ENCODE measurements at places on chromosomes 2 and 18.

DNA sequence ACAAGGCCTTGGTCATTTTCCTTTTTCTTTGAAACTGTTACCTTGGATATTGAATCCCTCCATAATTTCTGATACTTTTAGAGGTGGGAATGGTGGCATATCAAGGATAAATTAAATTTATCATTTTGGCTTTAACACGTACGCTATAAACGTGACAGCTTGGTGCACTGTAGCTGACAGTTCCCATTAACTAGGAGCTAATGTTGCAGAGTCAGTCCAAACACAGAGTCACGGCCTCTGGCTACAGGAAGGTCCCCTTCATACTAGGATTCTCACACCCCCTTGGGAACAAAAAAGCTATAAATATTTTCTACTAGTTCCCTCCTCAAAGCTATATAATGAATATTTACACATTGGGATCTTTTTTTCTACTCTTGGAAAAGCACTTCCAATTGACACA, 17.7 kb upstream of the ERBB4 start:
- DNase-seq = no peak

DNA sequence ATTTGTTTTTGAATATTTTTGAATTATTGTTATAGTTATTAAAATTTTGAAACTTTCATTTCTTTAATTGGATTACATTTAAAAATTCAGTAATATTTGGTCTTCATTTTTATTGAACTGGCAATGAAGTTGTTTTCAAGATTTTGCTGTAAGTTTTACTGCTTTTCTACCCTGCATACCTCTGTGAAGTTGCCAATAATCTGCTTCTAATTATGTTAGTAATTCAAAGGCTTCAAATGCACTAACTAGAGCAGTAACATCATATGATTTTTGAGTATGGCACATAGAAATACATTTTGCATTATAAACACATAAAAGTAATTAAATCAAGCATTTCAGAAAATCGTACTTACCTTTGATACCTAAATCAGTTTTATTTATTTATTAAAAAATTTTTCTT, 40.3 kb upstream of the FAM171B start:
- no peak for DNase-seq

DNA sequence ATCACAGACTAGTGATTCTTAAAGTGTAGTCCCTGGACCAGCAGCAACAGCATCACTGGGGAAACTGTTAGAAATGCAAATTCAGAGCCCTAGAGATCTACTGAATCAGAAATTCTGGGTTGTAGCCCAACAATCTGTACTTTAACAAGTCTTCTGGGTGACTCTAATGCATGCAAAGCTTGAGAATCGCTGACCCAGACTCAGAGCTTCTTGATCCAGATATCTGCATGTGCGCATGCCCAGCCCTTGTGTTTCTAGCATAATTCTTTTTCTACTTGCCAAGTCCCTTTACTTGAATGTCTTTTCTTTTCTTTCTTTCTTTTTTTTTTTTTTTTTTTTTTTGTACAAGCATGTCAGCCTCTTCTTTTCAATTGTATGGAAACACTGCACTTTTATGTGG, 60.4 kb downstream of the FIGN start:
- DNase-seq = no peak

DNA sequence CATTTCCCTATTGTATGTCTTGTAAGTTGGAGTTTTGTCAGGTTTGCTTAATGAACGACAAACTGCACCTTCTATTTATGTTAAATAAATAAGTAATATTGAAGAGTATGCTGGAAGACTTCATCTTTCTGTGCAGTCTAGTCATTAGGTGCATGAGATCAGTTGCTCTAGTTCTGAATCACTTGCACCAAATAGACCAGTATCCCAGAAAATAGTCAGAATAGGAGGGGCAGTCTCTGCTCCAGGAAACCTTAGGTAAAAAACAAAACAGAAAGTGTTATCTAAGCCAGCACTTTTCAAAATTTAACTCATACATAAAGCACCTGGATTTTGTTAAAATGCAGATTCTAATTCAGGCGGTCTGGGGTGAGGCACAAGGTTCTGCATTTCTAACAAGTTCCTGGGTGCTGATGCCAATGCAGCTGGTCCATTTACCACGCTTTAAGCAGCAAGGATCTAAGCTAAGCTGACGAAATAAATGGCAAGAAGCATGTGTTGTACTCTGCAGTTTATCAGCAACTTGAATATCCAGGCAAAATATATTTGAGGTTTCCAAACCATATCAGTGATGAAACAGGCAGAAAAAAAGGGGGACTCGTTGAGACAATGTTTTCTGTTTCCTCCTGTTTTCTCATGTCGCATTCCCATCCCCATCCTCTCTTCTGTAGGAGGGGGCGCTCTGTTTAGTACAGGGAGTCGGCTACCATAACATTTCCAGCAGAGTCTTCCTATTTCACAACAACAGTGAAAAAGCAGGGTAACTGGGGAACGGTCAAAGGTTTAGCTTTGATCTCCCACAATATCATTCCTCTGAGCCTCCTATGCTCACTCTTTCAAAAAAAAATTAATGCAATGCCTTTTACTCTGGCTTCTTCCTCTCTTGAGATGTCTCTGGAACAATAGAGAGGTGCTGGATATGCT, 106.4 kb downstream of the MBD2 start:
- DNase-seq = no peak

DNA sequence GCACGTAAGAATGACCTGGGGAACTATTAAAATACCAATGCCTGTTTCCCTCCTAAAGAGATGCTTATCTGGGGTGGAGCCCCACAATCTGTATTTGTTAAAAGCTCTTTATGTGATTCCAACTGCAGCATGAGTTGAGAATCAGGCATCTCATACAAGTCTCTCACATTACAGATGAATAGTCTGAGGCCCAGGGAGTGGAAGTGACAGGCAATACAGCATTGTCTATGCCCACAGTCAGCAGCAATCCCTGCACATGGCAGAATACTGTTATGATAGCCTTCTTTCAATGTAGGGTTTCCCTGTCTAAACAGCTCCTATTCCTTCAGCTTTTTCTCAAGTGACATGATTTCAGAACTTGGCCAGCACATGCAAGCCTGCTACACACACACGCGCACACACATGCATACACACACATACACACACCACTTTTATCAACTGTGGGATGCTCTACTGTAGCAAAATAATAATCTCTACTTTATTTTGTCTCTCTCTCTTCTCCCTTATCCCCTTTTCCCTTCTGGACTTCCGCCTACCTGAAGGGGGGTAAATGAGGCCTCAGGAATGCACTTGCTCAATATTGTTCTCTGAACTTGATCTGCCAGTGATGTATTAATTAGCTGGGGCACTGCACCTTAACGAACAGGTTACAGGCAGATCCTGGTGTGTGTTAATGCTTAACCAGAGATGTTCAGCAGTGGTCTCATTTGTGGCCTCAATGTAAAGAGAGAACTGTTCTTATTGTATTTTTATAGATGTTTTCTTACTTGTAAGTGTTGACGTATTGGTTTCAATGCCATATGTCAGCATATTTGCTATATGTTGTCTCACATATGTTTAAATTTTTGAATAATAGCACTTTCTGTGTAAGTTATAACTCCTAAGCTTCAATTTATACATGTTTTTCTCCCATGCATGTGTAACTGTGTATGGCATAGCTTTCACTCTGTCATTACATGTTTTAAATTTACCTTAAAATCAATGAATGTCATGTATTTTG, 116.0 kb downstream of the SETBP1 start:
- DNase-seq = no peak

GRCh38 chr2:205754924-205755321, 72.6 kb downstream of the NRP2 start:
- no peak for DNase-seq

GRCh38 chr2:200380091-200380561, 73.6 kb downstream of the SPATS2L start:
- DNase-seq = no peak

GRCh38 chr2:10504370-10504993, 56.4 kb upstream of the ODC1 start:
- DNase-seq = no peak

DNA sequence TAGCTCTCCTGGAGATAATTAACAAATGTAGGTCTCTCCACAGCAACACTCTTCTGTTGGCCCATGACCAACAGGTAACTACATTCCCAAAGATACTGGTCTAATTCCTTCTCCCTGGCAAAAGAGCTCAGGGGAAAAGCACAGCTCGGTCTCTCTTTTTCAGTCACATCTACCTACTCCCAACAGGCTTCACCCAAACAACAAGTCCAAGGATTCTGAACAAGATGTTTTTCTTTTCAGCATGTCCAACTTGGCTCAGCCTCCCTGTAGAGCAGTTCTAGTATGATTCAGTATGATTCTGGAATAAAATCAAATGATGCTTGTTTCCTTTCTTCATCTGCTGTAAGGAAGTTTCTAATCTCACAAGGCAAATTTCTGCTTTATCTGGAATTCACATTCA, 1704.8 kb upstream of the PIK3C3 start:
- DNase-seq = no peak

- no peak for DNase-seq
These were observed 71.4 kb downstream of the KCNF1 start for GRCh38 chr2:10982931-10983701.

DNA sequence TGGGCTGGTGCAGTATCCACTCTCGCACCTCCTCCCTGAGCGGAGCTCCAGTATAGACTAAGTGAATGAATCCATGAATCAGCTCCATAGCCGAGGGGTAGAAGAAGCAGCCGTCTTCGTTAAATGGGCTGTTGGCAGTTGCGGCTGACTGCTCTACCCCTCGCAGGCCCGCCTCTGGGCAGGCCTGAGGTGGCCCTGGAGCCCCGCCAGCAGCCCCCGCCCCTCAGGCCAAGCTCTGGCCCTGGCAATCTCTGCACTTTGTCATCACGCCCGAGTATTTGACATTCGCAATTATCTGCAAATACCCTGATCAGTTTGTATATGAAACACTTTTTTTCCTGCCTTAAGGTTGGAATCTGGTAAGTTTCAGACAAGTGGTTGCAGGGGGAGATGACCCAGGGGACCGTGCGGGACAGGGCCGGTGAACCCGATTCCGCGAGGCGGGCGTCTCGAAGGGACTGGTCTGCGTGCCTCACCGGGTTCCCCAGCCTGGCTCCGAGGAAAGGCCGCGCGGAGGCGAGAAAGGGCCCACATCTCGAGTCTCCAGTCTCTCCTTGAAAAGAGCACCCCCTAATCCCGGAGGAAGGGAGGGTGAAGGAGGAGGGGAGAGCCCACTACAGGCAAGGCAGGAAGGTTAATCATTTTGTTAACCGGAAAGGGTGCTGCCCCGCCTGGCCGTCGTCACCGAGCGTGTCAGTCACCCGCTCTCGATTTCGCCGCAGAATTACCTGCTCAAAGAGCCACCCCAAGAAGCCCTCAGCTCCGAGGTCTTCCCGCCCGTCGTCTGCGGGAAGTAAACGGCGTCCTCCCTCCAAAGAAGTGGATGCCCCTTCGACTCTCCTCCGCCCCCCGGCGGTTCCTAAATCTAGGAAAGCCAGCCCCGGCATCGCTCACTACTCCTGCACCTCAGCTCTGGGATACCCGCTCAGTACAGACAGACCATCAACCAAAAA, 11.1 kb upstream of the SATB2 start:
- DNase-seq = no peak
